ENCODE measurements at places on chromosomes 6 and 20. TPM values are rescaled to one million over a fixed set of nuclear protein-coding genes. Genes with fewer than 3 reads are reported as not detected.

The RIPOR3 gene
- 0.29 TPM for polyA plus RNA-seq

The LST1 gene
- polyA plus RNA-seq = 11.2 TPM

The ADTRP gene
- polyA plus RNA-seq = 0.37 TPM

The PNISR gene
- 21.3 TPM for polyA plus RNA-seq

The SLC17A3 gene
- polyA plus RNA-seq = not detected

The GGTLC1 gene
- polyA plus RNA-seq = not detected

The IMPG1 gene
- 0.08 TPM for polyA plus RNA-seq

The THEMIS gene
- polyA plus RNA-seq = 0.48 TPM

The OR2B6 gene
- 0.37 TPM for polyA plus RNA-seq

The LHFPL5 gene
- 5.4 TPM for polyA plus RNA-seq

The EYS gene
- polyA plus RNA-seq = not detected

The HCK gene
- polyA plus RNA-seq = 3.4 TPM

The EBF4 gene
- polyA plus RNA-seq = 20.4 TPM

The ZNF334 gene
- polyA plus RNA-seq = 2.2 TPM

The GLO1 gene
- polyA plus RNA-seq = 190 TPM

The MAP3K5 gene
- polyA plus RNA-seq = 8.4 TPM

The SH3BGRL2 gene
- 34.4 TPM for polyA plus RNA-seq

The HECA gene
- 10.7 TPM for polyA plus RNA-seq
